ENCODE measurements at places on chromosomes 2 and 18.
A peak's percentile ranks its signal among the peaks of the same experiment; 100 is the strongest.

DNA sequence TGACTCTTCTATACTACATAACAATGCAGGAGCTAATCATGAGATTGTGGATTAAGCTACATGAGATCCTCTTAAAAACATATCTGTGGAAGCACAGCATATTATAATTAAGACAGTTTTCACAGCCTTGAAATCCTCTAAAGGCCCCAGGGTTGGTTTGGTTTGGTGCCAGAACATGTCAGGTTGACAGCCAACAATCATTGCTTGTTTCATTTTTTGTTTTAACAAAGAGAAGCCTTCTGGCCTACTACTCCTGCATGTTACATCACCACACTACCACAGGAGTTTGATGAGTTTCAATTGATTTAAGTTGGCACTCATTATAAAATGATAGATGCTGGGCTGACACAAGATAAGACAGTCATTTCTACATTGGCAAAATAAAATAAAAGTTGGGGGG is 255.9 kb upstream of the ERBB4 start:
- no peak for DNase-seq

- DNase-seq = no peak
Observed at GRCh38 chr18:59767732-59768131, 70.5 kb upstream of the CCBE1 start.

- peak; percentile 4 for DNase-seq
Observed at GRCh38 chr2:58484221-58484620, 243.1 kb upstream of the FANCL start.

GRCh38 chr2:45890819-45891218 is 239.3 kb downstream of the PRKCE start:
- no peak for DNase-seq

DNA sequence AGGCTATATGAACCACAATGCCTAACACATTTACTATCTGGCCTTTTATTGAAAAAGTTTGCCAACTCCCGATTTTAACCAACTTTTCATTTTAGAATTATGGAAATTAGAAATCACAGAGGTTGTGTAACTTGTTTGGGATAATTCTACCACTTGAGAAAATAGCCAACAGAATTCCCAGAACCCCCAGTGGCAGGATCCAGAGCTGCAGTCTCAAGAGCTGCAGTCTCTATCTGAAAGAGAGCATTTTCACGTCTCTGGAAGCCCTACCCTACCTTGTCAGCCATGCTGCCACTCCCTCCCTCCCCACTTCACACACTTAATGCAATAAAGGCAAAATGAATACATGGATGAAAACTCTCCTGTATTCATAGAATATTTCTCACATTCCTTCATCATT is 23.4 kb upstream of the TSPYL6 start:
- peak; percentile 41 for DNase-seq

DNA sequence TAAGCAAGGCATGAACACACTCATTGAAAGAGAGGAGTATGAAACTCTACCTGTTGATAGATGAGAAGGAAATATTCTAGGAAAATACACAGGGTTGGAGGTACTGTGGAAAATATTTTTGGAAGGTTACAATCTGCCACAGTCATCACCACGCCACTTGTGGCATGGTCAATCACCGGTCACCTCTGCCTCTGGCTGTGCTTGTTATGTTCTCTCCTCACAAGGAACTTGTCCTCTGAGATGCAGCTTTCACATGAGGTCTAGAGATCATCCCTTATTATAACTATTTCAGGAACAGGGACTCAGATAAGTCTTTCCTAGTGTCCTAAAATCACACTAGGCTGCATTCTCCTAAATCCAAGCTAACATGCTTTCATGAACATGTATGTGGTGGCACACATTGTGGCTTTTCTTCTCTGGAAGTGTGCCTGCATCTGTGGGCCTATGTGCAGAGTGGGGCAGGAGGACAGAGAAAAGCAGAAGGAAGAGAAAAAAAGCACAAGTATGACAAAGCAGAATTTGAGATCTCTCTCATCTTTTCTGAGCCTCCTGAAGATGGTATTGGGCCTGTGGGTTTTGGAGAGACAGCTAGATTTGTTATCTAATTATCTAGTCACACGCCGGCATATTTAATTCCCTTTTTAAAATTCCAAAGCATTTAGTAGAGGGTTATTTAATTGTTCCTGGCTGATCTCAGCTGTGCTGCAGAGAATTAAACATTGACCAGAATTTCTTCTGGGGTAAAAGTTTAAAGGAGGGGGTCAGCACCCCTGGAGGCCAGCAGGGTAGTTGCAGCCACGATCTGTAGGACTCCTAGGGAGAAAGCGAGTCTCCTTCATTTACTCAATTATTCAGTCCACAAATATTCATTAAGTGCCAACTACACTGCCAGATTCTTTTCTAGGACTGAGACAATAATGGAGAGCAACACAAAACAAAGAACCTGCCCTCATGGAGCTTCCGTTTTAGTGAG is 294.6 kb downstream of the RDH14 start:
- DNase-seq = no peak

GRCh38 chr2:106197878-106198277 is 3.8 kb upstream of the UXS1 start:
- DNase-seq = peak; percentile 74

GRCh38 chr2:8234757-8235374 is 447.0 kb upstream of the ID2 start:
- DNase-seq = no peak

DNA sequence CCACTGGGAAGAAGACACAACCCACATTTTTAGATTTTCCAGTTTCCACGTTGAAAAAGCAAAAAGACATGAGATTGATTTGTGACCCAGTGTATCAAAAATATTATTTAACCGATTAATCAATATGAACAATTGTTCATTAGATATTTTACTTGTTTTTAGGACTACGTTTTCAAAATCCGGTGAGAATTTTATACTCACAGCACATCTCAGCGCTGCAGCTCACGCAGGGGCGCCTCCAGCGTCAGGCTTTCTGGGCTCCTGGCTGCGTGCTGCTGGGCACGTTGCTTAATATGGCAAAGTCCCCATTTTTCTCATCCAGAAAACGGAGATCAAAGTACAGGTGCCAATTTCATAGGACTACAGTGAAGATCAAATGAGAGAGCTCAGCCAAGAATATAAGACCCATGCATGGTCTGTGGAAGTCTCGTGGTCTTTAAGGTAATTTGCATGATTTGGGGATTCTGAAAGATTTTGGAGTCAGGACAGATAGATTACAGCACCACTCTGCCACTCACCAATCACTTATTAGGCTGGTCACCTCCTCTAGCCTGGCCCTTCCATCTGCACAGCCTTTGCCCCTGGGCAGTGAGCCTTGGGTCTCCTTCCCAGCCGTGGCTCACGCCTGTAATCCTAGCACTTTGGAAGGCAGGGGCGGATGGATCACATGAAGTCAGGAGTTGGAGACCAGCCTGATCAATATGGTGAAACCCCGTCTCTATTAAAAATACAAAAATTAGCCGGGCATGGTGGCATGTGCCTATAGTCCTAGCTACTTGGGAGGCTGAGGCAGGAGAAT is 36.2 kb downstream of the PTPN18 start:
- DNase-seq = peak; percentile 43

- DNase-seq = peak; percentile 78
Observed at GRCh38 chr18:21955757-21956652, 213.4 kb upstream of the GATA6 start.

Data from AG08396 (cell line).